ENCODE measurements at places on chromosomes 16 and 17.

DNA sequence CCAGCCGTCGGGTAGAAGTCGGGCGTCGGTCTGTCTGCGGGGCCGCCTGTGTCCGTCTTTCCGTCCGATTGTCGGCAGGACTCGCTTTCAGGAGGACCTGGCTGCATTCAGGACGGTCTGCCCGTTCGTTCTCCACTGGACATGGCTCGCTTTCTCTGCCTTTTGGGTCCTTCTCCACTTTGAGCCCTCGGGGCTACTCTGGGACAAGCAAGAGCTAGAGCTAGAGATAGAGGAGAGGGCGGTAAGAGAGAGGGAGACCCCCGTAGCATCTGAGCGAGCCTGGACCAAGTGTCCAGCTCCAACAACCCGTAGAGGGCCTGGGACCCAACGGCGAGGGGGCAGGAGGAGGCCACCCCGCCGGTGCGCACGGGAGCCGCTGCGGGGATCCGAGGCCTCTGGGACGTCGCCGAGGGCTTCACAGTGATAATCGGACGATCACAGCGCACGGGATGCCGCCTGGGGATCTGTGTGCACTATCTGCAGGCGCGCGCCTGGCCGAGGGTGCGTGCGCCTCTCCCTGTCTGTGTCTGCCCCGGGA lies 4.5 kb downstream of the TBX4 start:
- DNase-seq = no peak

- no peak for DNase-seq
Measured at GRCh38 chr16:51290442-51291285, 139.6 kb upstream of the SALL1 start.

GRCh38 chr16:31223044-31223443 lies 6.1 kb upstream of the PYDC1 start:
- DNase-seq = no peak

DNA sequence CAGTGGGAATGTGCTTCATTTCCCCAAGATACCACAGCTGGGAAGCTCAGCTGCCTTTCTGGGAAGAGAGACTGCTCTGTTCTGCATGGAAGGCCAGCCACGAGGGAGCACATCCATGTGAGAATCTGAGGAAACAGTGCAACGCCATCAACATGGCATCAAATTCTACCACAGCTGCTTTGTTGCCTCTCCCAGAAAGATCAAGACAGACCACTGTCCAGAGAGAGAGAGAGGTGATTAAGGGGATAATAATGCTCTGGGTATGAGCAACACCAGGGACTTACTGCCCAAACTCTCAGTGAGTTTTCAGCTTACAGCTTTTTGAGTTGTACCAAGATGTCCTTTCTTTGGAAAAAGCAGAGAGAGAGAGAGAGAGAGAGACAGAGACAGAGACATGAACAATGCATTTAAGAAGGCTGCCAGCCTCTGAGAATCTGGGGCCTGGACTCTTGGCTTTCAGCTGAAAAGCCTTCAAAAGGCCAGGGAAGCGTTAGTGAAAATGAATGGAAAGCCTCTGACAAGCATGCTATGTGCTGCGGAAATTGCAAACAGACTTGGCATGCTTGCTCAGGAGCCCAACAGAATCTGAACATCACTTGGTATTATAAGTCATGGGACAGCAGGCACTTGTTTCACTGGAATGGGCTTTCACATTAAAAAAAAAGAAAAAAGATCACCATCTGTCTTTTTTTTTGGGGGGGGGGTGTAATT lies 223.1 kb downstream of the MAP2K6 start:
- no peak for DNase-seq

GRCh38 chr16:47230296-47230695 lies 86.6 kb upstream of the NETO2 start:
- no peak for DNase-seq

GRCh38 chr16:58755989-58756649 lies 22.0 kb upstream of the GOT2 start:
- DNase-seq = peak; percentile 72

All from AML-193 (cell line).